Inflammatory macrophage treated with lipopolysaccharide for 1 hour (primary cell): ENCODE measurements at places on chromosomes 11 and 22.

GRCh38 chr11:114448749-114449482 lies 9.6 kb downstream of the REXO2 start:
- no peak for DNase-seq

DNA sequence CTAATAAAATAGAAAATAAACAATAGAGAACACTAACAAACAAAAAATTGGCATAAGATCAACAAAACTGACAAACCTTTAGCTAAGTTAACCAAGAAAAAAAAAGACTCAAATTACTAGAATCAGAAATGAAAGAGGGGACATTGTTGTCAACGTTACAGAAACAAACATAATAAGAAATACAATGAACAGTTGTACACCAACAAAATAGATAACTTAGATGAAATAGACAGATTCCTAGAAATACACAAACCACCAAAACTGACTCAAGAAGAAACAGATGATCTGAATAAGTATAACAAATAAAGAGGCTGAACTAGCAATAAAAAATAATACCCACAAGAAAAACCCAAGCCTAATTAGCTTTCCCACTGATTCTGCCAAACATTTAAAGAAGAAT lies 34.7 kb upstream of the TMPRSS4 start:
- no peak for DNase-seq

DNA sequence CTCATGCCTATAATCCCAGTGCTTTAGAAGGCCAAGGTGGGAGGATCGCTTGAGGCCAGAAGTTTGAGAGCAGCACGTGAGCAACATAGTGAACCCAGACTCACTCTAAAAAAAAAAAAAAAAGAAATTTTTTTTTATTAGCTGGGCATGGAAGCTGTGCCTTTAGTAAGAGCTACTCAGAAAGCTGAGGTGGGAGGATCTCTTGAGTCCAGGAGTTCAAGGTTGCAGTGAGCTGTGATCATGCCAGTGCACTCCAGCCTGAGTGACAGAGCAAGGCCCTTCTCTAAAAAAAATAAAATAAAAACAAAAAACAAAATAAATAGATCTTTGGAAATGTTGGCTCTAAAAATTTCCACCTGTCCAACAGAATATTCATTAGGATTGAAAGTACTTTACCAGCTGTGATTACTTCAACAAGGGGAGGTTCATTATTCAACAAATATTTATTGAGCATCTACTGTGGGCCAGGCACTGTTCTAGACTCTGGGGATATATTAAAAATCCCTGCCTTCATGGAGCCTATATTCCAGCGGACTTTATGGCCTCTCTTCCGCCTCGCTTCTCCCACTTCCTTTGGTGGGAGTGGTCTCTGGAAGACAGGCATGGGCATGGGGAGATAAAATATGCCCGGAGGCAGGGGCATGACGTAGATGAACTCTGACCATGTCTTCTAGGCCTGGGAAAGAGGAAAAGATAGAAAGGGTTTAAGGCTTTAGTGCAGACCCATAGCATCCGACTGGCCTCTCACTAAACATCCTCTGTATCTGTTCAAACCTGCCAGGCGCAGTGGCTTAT lies 47.9 kb downstream of the AHNAK start:
- DNase-seq = no peak

GRCh38 chr22:32922186-32922585 lies 120.7 kb downstream of the TIMP3 start:
- no peak for DNase-seq

- no peak for DNase-seq
These were observed 124.4 kb upstream of the SLC5A12 start for GRCh38 chr11:26846227-26846626.

DNA sequence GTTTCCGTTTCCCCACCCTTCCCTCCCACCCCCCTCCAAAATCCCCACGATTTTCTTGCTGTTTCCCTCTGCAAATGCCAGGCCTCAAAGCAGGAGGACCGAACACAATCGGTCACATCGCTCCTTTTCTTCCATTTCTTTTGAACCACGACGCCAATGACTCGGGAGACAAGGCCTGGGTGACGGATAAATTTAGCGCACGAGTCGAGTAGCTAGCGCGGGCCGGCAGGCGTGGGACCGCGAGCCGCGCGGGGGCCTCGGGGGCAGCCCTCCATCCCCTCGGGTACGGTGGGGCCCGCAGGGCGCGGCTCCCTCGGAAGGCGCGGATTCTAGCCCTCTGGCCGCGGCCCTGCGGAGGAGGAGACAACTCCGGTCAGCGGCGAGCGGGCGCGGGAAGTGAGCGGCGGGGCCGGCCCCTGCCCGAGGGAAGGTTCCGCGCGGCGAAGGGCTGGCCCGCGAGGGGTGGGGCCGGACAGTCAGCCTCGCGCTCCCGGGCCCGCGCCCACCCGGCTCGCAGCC lies 414 bp downstream of the JOSD1 start:
- DNase-seq = peak; percentile 70

GRCh38 chr22:20164863-20165262 lies 14.0 kb upstream of the CCDC188 start:
- no peak for DNase-seq

DNA sequence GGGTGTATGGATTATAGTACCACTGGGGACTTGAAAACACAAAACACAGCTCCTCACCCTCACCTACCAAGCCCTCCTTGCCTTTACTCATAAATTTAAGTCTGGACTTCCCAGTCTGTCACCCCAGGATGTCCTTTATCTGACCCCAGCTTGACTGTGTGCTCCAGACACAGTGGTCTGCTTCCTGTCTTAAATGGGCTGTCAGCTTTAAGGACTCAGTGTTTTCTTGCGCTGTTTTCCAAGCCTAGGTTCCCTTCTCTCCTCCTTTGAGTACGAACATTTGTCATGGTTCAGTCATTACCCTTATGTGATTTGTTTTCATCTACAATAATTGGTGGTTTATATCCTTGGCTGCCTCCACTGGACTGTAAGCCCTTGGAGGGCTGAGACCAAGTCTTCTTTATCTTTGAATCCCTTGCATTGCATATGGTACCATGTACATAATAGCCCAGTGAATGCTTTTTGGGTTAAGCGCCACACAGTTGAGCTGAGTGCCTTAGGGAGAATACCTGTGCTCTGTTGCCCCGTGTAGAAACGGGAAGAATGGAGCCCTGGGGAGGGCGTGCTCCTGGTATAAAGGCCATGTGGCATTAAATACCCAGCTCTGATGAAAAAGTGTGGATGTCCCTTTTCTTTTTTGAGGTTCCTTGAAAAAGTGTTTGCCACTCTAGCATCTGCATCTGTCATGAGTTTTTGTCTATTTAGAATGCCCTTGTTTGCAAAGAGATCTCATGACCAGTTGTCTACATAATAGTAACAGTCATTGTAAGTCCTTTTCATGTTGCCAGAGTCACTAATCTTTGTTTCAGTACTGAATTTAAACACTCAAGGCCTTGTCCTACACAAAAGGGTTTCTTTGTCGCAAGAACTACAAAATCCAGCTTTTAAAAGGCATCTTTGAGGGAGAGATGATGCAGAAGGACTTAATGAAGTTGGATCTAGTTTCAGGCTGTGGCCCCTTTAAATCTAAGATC lies 14.0 kb downstream of the PANX1 start:
- DNase-seq = peak; percentile 18

- DNase-seq = no peak
These were observed 55.9 kb upstream of the NUP160 start for GRCh38 chr11:47904048-47904447.

DNA sequence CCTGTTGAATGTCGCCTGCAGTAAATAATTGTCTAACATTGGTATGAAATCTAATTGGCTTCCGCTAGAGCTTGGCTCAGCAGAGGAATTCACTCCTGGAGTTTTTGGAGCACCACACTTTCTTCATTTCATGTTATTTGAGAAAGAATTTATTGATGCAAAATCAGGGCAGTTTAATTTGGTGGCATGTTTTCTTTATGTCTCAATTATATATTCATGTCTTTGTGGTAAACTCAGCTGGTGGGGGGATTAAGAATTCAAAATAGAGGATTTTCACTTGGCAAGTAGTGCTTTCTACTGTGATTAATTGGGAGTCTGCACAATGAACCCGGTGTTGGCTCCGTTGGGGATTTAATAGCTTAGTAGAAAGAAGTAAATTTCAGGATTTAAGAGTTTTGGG lies 784.4 kb downstream of the NTM start:
- no peak for DNase-seq

- no peak for DNase-seq
These were observed 10.6 kb downstream of the TSPAN32 start for GRCh38 chr11:2312232-2313042.

DNA sequence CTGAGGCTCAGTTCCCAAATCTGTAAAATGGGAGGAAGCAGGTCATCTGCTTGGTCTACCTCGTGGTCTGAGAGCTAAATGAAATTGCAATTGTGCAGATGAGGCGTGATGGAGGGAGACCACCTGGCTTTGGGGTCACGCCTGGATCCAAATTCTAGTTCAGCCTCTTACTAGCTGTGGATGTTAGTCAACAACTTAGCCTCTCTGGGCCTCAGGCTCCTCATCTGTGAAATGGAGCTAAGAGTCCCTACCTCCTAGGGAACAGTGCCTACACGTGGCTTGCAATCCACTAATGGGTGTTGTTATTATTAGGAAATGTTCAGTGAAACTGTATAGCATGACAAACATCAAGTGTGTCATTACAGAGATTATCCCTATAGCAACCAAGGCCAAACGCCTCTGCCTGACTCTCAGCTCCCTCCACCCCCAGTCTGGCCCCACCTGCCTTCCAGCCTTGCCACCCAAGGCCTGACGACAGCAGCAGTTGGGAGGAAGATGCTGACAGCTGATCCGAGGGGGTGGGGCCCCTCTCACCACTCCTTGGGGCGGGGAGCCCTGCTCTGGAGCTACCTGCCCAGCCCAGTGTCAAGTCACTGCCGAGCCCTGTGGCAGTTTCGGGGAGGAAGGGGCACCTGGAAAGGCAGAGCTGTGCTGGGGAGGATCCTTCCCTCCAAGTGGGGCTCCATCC lies 1.7 kb upstream of the RHOD start:
- DNase-seq = peak; percentile 64

DNA sequence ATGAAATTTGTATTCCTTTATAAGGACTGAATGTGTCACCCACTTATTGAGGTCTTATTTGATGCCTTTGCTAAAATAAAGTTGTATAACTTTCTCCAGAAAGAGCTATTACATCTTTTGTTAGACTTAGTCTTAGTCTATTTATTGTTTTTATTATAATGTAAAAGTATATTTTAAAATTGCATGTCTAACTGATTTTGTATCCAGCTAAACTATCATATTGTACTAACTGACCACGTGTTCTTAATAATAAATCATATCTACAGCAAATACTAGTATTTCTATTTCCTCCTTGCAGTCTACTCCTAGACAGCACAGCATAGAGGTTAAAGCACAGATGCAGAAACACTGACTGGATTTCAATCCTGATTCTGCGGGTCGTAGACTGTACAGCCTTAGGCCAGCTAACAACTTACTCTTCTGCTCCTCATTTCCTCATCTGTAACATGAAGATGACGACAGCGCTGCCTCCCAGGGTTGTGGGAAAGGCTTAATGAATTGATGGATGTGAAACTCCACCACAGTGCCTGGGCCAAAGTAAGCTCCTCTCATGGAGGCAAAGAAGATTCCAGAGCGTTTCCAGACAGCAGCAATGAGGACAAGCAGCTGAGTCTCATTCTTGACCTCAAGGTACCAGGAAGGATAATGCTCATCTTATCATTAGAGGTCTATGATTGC lies 13.2 kb downstream of the IFITM10 start:
- DNase-seq = no peak

DNA sequence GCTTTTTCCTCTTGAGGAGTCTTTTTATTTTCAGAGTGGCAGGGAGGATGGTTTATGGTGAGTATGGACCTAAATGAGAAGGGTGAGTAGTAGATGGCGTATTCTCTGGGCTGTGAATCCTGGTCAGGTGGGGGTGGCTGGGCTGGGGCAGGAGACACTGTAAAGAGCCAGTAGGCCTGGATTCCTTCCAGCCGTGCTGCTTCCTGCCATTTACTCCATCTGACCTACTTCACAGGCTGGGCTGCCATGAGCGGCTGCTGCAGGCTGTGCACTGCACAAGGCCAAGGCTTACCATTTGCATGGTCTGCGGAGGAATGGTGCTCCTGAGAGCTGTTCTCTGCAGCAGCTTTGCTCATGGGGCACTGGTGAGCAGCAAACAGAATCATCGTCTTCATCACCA lies 297.6 kb downstream of the KIRREL3 start:
- DNase-seq = no peak

- DNase-seq = no peak
These were observed 45.0 kb upstream of the MPPED2 start for GRCh38 chr11:30631148-30631547.

- no peak for DNase-seq
These were observed 7.8 kb downstream of the SEPTIN3 start for GRCh38 chr22:41976961-41977566.

DNA sequence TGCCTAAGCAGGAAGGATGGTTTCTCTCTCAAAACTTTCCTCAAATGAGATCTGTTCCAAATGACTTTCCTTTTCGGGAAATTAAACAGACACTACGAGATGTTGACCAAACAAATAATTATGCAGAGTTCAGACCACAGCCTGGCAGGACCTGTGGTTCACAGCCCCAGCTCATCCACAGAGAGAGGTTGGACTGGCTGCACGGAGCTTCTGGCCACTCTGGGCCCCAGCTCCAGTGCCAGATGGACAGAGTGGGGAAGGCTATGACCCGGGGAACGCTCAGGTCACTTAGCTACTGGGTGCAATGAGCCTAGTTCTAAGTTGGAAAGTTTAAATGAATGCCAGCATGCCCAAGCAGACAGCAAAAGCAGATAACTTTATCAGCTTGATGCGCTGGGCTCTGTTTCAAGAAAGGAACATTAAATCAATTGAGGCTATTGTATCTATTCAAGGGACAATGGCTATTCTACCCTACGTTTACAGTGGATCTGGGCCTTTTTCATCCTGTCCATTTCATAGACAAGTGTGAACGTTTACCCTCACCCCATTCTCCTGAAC lies 155.7 kb upstream of the NARS2 start:
- no peak for DNase-seq

DNA sequence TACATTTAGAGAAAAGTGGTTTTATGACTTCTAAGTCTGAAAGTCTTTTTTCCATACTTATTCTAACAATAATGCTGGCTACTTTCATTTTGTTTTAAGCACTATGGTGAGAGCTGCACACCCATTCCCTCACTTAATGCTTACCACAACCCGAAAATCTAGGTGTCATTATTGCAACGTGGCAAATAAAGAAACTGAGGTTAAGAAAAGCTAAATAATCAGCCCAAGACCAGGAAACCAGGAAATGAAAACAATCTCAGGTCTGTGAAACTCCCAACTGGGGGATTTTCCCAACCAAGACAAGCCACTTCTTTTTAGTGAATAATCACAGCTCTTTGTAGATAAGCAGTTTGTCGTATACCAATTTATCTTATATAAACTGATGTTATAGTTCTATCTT lies 126.3 kb downstream of the SLC1A2 start:
- no peak for DNase-seq
